ENCODE measurements at places on chromosomes 16 and 17.

DNA sequence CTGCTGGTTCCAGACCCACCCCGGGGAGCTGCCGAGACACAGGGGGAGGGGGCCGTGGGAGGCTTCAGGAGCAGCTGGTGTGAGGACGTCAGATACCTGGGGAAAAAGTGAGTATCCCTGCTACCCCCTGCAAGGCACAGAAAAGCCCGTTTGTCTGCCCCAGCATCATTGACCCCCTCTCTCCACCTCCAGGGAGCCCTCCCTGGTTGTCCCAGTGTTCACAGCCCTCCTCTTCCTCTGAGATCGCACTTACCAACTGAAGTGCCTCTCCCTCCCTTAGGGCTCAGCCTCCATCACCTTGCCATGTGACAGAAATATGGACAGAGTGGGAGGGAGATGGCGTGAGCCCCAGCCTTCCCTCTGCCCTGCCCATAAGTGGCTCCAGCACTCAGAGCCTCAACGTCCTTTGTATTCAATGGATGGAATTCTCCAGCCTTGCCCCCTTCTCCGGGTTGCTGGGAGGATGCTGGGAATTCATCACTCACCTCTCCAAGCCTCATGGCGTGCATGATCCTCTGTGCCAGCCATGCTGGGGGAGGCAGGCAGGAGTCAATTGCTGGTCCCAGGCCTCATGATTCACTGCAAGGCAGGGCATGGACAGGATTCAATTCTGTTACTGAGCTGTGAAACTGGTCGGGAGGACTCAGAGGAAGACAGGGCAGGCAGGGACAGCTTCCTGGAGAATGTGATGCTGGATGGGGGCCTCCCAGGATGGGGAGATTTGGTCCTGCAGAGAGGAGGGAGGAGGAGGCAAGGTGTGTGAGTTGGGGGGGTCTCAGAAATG lies 14.6 kb downstream of the SPNS3 start:
- no peak for DNase-seq

DNA sequence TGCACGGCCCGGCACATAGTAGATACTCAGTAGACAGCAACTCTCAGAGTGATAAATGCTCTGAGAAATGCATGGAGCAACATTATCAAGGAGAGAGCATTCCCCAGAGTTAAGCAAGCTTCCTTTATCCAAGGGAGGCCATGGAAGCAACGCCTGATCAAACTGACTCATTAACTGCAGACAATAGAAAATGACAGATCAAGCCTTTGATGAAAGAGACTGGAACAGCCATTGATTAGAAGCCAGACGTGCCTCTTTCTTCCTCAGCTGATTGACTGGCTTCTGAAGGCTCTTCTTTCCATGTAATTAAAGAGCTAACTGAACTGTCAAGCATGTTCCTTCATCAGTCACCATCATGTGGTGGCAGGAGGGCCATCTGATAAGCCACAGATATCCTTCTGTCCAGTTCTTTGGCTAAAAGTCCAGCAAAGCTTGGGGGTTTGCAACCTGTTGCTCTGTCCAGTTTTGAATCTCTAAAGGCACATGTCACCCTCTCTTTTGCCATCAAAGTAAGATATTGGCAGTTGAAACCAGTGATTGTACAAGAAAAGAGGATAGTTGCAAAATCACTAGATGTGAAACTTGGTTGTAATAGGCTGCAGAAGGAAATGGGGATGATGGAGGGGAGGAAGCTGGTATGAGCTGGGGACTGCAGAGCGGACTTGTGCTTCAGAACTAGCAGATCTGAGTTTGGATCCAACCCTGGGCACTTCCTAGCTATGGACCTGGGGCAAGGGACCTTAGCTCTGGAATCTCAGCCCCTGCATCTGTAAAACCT lies 188.0 kb downstream of the HAPSTR1 start:
- DNase-seq = no peak

- no peak for DNase-seq
These were observed at the start of gene SLC6A4 for GRCh38 chr17:30235386-30236296. Gene SLC6A4, minus strand, starts transcription at chr17:30235697. Its CDS starts 13,739 bp downstream, at chr17:30221958.

- DNase-seq = peak; percentile 51
These were observed 4.0 kb upstream of the ZNF768 start for GRCh38 chr16:30530163-30531037.

GRCh38 chr17:74391771-74392170 lies 24.5 kb downstream of the GPR142 start:
- no peak for DNase-seq

- DNase-seq = peak; percentile 13
These were observed 2.3 kb downstream of the PAFAH1B1 start for GRCh38 chr17:2595716-2596115.

DNA sequence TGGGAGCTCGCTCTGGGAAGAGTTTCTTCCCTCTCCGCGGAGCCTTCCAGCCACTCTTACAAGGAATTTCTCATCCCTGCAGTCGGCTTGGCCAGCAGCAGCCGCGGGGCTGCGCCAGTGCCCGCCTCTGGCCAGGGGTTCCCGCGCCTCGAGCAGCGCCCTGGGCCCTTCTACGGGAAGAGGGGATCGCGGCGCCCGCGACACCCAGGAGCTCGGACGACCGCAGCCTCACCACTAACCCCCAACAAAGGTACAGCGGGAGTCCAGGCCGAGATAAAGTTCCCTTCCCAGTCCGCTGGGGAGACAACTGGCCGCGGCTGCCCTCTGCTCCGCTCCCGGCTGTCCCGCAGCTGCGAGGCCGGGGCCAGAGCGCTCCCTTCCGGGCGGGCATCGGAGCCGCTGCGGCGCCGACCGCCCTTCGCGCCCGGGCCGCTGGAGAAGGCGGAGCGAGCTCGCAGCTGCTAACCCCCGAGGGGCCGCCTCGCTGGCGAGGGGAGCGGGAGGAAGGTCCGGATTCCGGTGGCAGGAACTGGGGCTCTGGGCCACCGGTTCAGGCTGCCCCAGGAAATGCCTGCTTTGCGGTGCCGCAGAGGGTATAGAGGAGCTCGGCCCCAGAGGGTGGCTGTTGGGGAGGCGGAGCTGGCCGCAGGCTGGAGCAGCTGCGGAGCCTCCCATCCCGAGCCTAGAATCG lies 3.6 kb upstream of the HS3ST3B1 start:
- no peak for DNase-seq

- DNase-seq = no peak
These were observed 1.5 kb downstream of the NMRAL1 start for GRCh38 chr16:4472880-4473279.

DNA sequence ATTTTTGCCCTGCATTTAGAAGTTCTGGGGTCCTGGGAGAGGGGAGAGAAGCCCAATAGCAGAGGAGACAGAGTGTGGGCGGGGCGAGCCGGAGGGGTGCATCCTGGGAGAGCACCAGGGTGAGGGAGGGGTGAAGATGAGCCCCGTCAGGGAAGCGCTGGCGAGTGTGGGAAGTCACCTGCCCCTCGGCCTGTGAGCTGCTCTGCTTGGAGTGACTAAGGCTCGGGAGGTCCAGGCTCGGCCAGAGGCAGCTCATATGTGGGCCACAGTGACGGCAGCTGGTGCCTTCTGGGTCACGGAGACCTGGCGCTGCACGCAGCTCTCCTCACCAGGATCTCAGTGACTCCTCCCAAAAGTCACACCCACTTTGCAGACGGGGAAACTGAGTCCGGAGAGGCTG lies 1.1 kb downstream of the ZG16B start:
- DNase-seq = no peak

GRCh38 chr17:27450416-27450815 lies 5.8 kb upstream of the KSR1 start:
- no peak for DNase-seq

DNA sequence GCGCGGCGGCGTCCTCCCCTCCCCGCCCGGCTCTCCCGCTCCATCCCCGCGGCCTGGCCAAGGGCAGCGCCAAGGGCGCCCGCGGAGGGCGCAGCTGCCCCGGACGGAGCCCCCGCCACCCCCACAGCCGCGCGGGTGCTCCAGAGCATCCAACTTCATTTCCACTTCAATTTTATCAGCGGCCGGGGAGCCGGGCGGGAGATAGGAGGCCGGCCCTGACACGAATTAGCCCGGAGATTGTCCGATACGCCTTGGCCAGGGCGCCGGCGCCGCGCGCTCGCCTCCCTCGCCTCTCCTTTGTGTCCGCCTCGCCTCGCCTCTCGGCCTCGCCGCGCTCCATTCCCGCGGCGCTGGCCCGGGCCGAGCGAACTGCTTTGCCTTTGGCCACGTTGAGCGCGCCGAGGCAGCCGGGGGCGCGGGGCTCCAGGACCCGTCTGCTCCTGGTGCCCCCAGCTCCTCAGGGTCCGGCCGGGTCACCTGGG lies 129.1 kb upstream of the LHX1 start:
- DNase-seq = no peak

DNA sequence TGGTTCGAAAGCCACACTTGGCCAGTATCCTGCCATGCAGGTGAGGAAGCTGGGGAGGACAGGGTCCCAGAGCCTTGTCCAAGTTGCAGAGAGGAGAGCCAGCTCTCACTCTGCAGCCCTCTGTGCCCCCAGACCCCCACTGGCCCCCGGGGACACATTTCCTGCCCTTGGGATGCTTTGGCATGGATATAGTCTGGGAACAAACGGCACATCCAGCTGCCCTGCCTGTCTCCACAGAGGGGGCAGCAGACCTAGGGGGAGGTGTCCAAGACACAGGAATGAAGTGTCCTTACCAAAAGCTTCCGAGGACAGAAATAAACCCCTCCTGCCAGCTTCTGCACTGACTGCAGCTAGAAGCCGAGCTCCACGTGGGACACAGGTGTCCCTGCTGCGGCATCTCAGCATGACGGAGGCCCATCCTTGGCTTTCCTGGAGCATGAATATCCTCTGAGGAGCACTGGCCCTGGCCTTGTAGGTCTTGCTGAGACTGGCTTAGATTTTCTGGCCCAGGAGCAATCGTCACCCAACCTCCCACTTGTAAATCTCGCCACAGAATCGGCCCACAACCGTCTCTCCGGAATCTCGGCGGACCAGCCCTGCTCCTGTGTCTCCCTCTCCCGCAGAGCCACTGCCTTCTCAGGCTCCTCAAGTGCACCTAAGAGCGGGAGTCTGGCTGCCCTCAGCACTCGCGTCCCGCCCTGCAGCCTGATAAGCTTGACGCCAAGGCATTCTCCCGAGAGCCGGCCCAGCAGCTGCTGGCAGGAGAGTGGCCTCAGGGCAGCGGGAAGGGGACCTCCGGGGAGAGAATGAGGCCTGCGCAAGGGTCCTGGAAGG lies 1.1 kb upstream of the CAPN15 start:
- DNase-seq = no peak

GRCh38 chr17:17253406-17253805 lies 16.4 kb upstream of the FLCN start:
- no peak for DNase-seq

DNA sequence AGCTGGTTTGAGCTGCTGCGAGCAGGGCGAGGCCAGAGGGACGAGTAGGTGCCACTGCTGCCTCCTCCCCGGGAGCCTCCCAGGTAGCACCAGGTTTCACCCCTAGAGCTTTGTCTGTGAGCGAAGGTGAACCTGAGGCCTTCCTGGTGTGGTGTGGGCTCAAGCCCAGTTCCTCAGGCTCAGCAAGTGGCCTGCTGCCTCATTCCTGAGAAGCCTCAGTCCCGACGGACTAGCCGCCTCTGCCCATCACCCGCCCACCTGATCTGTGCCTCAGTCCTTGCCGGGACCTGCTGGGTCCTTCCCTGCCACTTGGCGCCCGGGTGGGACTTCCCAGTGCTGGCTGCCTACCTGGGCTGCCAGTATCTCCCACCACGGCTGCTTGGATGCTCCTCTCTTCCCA lies 1.7 kb downstream of the NLRC3 start:
- DNase-seq = no peak

GRCh38 chr16:66401610-66402009 lies 25.5 kb upstream of the BEAN1 start:
- DNase-seq = no peak

DNA sequence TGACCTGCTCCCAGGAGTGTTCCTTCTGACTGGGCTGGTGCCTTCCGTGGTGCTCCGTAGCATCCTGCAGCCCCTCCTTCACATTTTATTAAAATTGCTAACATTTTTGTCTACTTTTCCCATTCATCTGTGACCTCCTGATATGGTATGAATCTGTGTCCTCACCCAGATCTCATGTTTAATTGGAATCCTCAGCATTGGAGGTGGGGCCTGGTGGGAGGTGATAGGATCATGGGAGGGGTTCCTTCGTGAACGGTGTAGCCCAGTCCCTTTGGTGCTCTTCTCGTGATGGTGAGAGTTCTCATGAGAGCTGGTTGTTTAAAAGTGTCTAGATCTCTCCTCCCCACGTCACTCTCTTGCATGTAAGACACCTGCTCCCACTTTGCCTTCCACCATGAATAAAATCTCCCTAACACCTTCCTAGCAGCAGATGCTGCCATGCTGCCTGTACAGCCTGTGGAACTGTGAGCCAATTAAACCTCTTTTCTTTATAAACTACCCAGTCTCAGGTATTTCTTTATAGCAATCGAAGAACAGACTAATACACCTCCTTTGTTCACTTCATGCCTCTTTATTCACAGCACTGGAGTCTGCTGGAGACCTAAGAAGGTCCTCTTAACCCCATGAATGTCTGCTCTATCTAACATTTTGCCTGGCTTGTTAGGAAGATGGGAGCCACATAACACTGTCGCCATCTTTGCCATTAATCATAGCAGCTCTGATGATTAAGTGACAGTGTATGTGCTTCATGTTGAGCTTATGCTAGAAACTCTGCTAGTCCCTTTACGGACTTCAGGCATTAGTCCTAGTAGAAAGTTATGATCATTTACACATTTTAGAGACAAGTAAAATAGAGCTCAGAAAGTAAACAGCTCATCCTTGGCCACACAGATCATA lies 377.7 kb upstream of the MAF start:
- no peak for DNase-seq

DNA sequence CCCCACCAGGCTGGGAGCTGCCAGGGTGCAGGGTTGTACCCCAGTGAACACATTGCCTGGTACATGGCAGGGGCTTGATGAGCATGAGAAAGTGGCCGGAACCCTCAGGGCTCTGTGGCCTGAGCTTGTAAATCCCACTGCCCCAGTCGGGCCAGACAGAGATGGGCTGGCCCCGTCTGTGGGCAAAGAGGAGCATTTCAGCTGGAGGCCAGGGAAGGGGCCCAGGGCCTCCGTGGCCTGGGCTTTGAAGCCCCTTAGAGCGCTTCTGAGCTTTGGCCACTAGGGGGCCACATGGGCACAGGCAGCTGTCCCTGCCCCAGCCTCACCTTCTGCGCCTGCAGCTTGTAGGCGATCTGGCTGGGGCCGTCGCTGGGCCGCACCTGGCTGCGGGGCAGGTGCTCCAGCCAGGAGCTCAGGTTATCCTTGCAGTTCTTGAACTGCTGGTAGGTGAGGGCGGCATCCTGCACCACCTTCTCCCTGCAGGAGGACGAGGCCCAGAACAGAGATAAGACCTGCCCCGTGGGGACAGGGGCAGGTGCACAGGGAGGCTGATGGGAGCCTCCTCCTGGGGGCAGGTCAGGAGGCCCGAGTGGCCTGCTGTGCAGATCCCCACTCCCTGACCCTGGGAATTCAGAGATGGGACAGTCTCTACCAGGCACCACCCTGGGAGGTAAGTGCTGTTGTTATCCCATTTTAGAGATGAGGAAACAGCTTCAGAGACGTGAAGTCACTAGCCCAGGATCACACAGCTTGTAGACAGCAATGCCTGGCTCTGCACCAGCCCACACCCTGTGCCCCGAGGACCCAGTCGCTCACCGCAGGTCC lies 12.8 kb downstream of the EVPL start:
- DNase-seq = peak; percentile 81

GRCh38 chr16:27511657-27512448 lies 37.9 kb downstream of the GTF3C1 start:
- no peak for DNase-seq

GRCh38 chr17:73998653-73999645 lies 204.5 kb upstream of the RPL38 start:
- peak; percentile 53 for DNase-seq

Measured in CD4-positive, alpha-beta T cell treated with Interleukin-10 for 1 hour (primary cell).